ENCODE measurements at places on chromosomes 7 and 10. TPM values are rescaled to one million over a fixed set of nuclear protein-coding genes. Genes with fewer than 3 reads are reported as not detected.

- no peak for DNase-seq
Measured at GRCh38 chr7:6730343-6730633, 23.5 kb upstream of the ZNF12 start.

WDFY4 gene
- not detected for polyA plus RNA-seq

DNA sequence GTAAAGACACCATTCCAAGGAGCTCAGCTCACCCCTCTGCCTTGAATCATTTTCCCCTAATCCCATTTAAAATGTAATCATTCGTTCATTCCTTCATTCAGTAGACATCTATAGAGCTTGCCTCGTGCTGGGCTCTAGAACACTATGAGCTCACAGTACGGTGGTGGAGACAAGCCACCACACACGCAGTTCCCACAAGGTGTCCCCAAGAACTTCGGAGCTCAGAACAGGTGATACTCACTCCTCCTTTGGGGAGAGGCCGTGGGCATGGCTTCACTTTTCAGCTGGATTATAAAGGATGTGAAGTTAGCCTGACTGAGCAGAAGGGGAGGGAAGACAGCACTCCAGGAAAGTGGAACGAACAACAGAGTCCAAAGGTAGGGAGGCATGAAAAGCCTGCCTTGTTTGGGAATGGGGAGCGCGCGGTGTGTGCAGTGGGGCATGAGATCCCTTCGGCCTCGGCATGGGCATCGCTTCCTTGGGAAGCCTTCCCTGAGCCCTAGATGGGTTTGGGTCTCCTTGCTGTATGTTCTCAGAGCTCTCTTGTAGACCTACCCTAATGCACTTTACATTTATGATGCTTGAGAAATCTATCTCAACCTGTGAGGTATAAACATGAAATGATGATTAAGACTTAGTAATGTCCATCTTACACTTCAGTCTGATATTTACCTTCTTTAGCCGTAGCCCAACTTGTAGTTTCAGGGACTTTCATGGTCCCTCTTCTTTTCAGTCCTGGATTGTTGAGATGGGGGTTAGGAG is 809 bp upstream of the OGA start:
- DNase-seq = no peak

CTTNBP2 gene
- polyA plus RNA-seq = 0.37 TPM

DNA sequence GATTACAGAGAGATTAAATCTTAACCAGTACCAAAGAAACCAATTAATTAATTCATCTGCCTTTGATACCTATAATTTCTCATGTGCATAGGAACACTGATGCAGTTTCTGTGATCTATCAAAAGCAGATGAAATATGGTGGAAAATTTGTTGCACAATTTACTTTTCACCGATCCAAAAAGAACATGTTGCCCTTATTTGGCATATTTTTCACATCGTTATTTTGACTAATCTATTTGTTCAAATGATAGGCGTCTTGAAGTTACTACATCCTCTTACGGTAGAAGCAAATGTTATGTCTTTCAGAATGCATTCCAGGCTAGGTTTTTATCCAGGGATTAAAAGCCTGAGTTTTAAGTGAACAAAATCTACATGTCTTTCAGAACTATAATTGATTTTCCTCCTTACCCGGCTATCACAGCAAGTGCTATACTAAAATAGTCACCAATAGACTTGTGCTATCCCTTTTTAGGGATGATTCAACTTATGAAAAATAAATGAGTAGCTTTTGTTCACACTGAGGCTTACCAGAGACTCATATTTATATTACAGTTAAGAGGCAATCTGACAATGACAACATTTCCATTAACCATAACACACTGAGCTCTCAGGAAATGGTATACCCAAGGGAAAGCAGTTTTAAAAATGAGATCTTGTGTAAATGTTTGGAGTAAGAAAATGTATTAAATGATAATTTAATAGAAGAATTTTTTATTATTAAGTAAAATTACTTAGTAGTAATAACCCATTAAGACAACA is 16.8 kb upstream of the TES start:
- no peak for DNase-seq

ZCCHC24 gene
- polyA plus RNA-seq = 34.2 TPM

- no peak for DNase-seq
Measured at GRCh38 chr7:47557694-47558670, 23.9 kb downstream of the TNS3 start.

DNA sequence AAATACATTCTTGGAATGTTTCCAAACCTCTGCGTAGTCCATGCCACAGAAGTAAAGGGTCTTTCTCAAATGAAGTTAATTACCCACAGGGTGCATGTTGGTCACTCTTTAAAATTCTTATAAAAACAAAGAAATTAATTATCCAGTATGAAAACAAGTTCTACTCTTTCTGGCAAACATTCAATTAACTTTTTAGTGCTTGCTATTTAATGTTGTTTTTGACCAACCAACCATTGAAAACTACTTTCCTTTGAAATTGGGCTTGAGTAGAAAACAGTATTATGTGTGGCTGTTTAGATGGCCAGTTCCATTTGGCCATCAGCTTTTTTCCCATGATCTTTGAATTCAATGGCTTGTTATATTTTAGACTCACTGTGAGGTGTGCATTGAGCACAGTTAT is 83.0 kb downstream of the TAF3 start:
- no peak for DNase-seq

KCNH2 gene
- polyA plus RNA-seq = 0.02 TPM

DNA sequence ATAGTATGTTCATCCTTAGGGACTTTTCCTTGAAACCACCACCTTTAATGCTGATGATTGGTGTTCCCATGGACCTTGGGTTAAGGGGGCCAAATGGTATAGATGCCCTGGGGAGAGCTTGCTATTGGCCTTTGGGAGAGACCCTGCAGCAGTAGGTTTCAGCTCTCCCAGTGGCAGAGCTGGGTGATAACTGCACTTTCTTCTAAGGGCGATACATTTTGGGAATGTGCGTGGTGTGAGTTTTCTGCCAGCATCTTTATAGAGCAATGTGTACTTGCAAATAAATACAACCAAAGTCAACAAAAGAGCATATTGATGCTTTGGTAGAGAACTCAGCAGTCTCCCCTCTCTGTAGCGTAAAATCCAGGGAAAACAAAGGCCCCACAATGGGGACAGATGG is 404.1 kb downstream of the PAXIP1 start:
- no peak for DNase-seq

DNA sequence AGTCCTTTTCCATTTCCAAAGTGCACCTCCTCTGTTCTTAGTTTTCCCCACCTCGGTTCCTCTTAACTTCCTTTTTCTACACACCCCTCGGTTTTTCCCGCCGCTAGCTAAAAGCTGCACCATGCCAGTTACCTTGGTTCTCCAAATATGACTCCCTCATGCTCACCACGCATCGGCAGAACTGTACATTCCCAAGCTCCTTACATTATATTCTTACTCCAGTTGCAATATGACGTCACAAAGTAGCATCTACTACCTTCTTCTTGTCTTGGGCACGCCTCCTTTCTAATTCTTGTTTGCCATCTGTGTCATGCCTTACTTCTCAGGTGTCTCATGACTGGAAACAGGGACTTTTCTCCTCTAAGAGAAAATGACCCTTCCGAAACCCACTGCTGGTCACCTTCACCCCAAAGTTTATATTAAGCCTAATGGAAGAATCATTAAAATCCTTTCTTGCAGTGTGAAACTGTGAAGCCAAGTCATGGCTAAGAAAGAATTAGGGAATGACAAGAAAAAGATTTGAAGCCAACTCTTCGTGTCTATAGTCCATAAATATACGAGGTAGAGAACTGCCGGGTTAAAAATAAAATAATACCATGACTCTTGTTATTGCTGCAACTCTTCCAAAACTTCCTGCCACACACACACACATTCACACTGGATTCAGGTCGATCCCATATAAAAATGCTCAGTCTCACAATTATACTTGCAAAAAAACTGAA is 1.7 kb downstream of the ESYT2 start:
- DNase-seq = no peak

- no peak for DNase-seq
Measured at GRCh38 chr7:19284136-19284535, 138.9 kb upstream of the FERD3L start.

- DNase-seq = peak; percentile 84
Measured at GRCh38 chr10:26780793-26781601, 79.8 kb downstream of the ABI1 start.

- DNase-seq = no peak
Measured at GRCh38 chr7:20299647-20300312, 30.9 kb upstream of the ITGB8 start.

- no peak for DNase-seq
Measured at GRCh38 chr10:32960022-32960421, 2.0 kb upstream of the ITGB1 start.

DNA sequence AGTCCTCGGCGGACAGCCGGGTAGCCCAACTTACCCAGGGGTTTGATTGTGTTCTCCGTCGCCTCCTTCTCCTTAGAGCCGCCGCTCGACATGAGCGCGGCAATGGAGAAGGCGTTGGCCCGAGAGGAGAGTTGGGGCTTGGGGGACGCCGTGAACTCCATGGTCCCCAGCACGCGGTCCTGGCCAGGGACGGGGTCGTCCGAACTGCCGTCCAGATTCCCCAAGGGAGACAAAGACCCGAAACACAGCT is 515 bp downstream of the TBX20 start:
- DNase-seq = no peak

DNA sequence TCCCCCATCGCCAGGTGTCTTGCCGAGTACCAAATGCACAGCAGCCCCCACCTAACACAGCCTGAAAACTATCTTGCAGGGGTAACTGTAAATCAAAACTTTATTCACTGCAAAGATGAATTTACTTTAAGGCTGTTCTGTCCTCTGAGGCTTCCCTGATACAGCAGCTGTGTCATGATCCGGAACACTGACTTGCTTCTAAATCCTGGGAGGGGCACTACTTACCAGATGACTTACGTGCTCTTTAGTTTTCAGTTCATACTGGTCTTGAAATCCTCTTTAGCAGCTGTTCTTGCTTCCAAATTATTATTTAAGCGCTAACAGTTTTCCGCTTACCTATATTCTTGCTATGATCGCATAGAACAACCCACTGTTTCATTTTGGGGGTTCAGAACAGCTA is 4.9 kb downstream of the DYNC1I1 start:
- no peak for DNase-seq

DNA sequence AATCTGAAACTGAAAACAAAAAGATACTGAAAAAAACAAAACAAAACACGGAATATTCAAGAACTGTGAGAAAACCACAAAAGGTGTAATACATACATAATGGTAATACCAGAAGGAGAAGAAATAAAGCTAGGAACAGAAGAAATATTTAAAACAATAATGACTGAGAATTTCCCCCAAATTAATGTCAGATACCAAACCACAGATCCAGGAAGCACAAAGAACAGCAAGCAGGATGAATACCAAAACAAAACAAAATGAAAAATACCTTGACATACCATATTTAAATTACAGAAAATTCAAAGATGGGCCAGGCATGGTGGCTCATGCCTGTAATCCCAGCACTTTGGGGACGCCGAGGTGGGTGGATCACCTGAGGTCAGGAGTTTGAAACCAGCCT is 57.7 kb upstream of the PARD3 start:
- DNase-seq = no peak

SLC16A9 gene
- polyA plus RNA-seq = 0.05 TPM

DNA sequence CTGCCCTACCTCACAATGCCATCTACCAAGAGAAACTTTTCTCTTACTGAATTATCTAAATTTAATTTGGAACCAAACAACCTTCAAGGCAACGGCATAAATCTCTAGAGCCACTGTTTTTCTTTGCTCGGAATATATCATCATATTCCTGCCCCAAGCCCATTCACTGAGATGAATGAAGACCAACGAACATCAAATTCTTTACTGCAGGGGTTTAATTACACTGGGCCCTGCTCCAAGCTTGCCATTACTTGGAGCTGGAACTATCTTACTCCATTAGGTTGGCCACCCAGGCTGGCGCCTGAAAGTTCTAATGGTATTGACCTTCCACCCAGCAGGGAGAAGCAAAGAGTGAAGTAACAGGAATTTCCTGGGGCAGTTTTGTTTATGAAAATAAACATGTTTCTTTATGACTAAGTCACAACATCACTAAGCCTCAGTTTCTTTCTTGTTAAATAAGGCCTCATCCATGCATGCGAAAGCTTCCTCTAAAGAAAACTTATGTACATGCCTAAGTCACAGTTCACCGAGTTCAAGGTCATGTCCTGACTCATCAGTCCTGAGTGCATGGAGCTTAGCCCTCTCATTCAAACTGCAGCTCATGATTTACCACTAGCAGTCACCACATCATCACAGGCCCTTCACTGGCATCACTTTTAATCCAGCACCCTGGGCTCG is 42.1 kb upstream of the ANAPC16 start:
- no peak for DNase-seq

IFIT3 gene
- polyA plus RNA-seq = 18.7 TPM

- no peak for DNase-seq
Measured at GRCh38 chr10:50541317-50541716, 82.4 kb downstream of the SGMS1 start.

DNA sequence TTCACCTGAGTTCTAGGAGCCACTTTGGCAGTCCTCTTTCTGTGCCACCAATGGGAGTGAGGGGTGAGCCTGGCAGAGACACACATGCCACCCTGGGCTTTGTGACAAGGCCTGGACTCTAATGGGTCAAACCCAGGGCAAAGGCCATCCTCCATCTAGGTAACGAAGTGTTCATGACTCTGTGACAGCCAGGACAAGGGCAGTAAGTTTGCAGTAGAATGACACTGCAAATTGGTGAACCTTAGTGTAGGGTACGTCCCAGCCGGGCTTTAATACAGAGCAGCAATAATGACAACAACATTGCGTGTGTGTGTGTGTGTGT is 43.3 kb downstream of the PAPSS2 start:
- no peak for DNase-seq

CHAT gene
- not detected for polyA plus RNA-seq

CYP3A5 gene
- polyA plus RNA-seq = not detected

GRCh38 chr7:22662036-22662435 is 65.0 kb upstream of the IL6 start:
- no peak for DNase-seq

Measured in BJ (cell line).